ENCODE measurements at places on chromosomes 7 and 10.
A peak's percentile ranks its signal among the peaks of the same experiment; 100 is the strongest.

- peak; percentile 73 for DNase-seq
These were observed 822 bp downstream of the SHOC2 start for GRCh38 chr10:110919971-110920881.

DNA sequence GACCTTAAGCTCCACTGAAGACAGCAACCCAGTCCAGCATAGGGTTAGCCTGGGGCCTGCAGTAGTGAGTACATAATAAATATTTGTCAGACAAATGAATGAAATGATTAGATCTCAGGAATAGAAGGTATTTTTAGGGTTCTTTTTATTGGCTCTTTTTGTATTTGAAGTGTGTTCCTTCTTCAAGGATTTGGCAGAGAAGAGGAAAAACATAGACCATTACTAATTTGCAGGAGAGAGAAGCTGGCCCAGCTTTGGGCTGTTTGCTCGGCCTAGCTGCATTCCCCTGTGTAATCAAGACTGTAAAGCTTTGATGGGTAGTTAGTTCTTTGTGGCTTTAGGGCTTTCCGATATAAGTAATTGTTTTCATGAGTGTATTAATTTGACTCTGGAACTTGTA, 64.2 kb downstream of the CNNM2 start:
- no peak for DNase-seq

GRCh38 chr7:139702811-139703486, 74.8 kb downstream of the HIPK2 start:
- DNase-seq, result no peak

DNA sequence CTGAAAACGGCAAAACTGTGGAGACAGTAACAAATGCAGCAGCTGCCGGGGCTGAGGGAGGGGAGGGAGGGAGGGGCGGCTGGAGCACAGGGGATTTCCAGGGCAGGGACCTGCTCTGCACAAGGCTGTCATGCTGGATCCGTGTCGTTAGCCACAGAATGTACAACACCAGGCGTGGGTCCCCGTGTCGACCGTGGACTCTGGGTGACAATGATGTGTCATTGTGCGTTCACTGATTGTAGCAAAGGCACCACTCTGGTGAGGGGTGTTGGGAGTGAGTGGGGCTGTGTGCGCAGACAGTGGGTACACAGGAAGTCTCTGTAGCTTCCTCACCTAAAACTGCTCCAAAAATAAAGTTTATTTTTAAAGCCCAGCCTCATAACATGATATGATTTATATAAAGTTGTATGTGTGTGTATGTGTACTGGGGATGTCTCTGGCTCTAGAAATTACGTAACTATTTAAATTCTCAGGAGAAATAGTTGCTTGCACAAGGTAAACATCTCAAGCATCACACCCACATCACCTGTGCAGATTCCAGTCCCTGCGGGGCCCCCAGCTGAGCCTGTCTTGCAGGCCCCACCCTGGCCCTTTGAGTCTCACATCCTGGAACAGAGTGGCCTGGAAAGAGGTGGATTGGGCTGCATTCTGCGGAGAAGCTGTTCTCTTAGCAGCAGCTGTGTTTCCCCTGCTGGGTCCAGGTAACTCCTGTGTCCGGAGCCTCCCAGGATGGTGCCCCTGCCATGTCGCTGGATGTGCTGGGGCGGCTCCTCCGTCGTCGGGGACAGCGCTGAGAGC, 135.7 kb downstream of the DYNC2I1 start:
- no peak for DNase-seq

DNA sequence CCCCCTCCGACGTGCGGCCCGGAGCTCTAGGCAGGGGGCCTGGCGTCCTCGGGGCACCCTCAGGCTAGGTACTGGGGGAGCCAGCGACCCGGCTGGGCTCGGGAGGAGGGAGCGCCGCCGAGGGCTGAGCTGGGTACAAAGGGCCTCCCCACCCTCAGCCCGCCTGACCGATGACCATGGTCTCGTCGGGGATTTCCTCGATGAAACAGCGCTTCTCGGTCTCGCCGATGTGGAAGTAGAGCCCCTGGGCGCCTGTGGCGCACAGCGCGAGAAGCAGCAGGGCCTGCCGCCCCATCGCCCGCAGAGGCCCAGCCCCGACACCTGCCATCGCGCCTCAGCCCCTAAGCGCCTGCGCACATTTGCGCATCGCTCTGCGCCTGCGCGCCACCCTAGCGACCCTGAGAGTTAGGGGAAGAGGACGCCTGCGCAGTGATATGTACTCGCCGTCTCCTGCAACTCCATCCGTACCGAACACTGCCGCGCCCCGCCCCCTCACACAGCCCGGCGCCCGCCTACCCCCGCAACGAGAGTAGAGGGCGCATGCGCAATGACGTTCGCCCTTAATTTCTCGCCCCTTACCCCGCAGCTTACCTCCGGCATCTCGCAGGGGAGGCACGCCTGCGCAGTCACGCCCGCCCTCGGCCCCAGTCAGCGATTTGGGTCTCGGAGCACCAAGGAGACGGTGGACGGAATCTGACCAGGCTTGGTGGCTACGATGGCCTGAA, at the start of gene TMED4:
Gene TMED4, minus strand, starts transcription at position 353 of the 725 bp plus-strand sequence. Its CDS starts 25 bp downstream, at position 328.
- DNase-seq, result peak; percentile 99

DNA sequence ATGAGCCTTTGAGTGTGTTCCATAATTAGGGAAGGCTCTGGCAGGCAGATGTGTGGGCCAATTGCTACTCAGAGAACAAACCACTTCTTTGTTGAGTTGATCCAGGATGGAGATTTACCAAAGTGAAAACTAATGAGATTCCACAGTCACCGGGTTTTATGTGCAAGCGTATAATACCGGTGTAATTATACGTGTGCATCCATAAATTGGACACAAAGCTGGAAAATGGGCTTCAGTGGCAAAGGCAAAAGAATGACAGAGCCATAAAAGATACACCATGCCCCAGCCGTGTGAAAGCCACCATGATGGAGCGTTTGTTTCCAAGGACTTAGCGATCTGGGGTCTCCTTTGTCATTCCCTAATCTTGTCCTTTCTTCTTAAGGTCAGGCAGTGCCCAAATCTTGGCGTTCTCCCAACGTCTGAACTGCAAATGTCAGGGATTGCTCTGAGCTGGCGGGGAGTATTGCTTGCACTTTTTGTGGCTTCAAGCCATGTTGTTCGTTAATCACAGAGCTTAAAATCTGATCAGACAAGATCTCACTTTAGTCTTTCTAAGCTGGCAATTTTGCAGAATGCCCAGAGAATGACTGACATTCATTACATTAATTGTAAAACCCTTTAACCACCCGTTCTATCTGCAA, 70.1 kb downstream of the NPTX2 start:
- peak; percentile 46 for DNase-seq

- DNase-seq, result no peak
These were observed 36.1 kb downstream of the XPNPEP1 start for GRCh38 chr10:109887243-109887642.

- DNase-seq, result no peak
These were observed 14.2 kb downstream of the FBH1 start for GRCh38 chr10:5904227-5904626.

DNA sequence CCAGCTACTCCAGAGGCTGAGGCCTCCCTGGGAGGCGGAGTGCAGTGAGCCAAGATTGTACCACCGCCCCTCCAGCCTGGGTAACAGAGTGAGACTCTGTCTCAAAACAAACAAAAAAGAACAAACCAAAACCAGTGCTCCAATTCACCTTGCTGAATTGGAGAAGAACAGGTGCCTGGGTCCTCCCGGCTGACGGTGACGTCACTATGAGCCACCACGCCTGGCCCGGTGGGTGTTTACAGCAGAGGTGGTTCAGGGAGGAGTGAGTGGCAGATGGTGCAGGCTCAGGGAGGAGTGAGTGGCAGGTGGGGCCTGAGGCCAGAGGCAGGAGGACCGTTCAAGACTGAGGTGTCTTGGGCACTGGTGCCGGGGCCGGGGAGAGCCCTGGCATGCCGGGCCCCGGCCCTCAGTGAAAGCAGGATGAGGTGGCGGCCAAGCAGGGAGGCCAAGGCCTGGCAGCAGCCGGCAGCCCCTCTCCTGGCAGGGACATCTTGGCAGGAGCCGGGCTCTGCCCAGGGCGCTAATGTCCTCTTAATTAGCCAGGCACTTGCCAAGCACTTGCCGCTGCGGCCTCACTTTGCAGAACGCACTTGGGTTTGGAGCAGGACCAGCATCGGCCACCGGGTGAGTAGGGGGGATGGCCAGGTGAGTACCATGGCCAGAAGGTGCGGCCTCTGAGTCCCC, 162.8 kb upstream of the TNRC18 start:
- DNase-seq, result no peak

GRCh38 chr10:104109908-104110662, 11.9 kb upstream of the SFR1 start:
- no peak for DNase-seq

GRCh38 chr10:89789188-89789877, 87.9 kb downstream of the KIF20B start:
- DNase-seq, result no peak

GRCh38 chr10:11631890-11632587, 20.6 kb upstream of the USP6NL start:
- DNase-seq, result no peak

DNA sequence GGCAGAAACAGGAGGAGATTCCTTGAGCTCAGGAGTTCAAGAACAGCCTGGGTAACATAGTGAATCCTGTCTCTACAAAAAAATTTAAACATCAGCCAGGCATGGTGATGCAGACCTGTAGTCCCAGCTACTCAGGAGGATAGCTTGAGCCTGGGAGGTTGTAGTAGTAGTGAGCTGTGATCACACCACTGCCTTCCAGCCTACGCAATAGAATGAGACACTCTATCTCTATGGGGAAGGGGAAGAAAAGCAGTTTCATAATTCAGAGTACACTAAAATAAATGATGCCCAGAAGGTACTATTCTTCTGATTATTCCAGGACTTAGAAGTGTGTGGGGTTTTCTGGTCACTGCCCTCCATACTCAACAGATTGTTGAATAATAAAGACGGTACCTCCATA, 177.3 kb downstream of the KMT2E start:
- no peak for DNase-seq

DNA sequence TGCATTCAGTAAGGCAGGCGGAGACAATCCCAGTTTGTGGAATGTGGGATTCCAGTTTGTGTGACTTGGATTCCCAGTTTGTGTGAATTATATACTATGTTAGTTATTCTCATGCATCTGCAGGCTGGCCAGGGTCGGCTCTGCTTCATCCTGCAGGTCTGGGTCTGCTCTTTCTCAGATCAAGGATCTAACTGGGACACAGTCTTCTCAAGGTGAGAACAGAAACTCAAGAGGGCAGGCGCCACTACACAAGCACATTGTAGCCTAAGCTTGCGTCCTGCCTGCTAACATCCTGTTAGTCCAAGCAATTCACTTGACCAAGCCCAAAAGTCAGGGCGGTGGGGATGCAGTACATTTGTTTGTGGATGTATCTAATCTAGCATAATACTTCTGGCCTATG, 131.1 kb downstream of the SNX10 start:
- DNase-seq, result no peak

DNA sequence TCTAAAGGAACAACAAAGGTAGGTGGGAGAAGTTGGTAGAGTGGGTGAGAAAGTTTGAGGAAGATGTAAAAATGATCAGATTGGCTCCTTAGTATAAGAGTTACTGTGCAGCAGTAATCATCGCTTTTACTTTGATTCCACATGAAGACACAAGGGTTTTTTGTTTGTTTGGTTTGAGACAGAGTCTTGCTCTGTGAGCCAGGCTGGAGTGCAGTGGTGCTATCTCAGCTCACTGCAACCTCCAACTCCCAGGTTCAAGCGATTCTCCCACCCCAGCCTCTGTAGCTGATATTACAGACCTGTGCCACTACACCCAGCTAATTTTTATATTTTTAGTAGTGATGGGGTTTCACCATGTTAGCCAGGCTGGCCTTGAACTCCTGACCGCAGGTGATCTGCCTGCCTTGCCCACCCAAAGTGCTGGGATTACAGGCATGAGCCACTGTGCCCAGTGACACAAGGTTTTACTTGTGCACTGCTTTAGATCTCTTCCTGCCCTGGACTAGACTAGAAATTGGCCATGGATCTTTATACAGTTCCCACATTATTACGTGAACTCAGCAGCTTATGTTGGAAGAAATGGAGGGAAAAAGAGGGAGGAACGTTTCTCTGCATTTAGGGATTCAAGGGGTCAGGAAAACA, 10.7 kb downstream of the LUC7L2 start:
- DNase-seq, result no peak
